ENCODE measurements at places on chromosomes 7 and 10.

GRCh38 chr7:99392659-99393354, 15.6 kb downstream of the PDAP1 start:
- peak; percentile 87 for DNase-seq

DNA sequence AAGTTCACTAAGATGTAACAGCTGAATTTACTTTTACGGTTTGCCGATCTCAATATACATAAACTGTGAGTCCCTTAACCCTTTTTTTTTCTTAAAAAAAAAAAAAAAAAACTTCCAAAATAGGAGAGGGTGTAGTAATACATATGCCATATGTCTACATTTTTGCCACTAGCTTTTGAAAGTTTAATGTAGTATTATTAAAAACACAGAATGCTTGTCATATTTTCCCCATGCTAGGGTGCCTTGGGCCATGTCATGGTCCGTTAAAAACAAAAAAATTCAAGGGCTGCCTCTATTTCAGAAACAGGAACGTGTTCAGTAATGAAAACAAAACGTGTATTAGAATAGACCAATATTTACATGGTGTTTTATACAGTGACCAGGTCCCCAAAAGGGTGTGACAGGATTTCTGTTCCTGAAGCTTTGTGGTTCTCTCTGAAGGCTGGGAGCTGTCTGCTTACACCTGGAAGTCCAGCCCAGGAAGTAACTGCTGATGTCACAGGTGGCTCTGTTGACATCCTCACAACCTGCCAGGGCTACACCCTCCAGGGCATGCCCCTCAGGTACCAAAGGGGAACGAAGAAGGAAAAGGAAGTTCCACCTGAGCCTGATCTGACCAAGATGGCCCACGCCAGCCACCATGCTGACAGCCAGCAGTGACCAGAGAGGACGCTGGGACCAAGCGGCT, 79.0 kb downstream of the COBL start:
- no peak for DNase-seq

GRCh38 chr7:123640583-123640982, 15.1 kb upstream of the LMOD2 start:
- DNase-seq, result no peak

GRCh38 chr10:74329873-74330272, 178.9 kb downstream of the ADK start:
- peak; percentile 35 for DNase-seq

- DNase-seq, result peak; percentile 20
These were observed 738 bp downstream of the POM121 start for GRCh38 chr7:72925546-72926120.

DNA sequence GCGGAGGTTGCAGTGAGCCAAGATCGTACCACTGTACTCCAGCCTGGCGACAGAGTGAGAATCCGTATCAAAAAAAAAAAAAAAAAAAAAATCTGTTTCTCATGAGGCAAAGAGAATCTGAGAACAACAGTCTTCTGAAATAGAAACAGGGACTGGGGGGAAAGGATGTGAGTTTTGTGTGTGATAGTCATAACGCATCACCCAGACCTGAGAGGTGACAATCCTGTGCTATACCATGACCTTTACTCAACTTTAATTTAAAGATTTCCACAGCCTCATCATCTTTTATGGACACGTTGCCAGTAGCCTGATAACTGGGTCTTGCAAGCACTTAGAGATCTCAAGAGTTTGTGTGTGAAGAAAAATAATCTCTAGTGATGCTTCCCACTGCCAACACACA, 2.3 kb downstream of the ATXN7L1 start:
- DNase-seq, result no peak

DNA sequence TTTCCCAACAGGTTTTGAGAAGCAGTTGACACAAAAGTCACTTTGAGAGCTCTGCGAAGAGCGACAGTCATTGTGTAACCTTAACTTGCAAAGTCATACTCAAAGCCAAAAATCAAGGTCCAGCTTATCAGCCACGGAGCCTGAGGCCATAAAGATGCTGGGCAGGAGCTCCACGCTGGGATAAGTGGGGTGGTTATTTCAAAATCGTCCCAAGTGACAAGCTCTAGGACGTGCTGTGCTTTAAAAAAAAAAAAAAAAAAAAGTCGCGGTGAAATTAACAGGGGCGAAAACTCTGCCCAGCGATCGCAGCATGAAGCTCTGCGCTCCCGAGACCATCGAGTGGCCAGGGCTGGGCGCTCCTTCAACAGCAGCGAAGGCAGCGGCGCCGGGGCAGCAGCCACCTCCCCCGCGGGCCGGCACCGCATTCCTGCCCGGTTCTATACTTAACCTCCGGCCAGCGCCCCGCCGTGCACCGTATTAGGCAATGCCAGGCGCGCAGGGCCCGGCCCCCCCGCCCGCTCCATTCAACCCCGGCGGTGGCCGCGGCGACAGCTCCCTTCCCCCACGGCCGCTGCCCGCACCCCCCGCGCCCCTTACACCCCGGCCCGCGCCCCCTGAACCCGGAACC, 657 bp downstream of the HACD1 start:
- peak; percentile 85 for DNase-seq

- no peak for DNase-seq
These were observed 24.1 kb downstream of the AMZ1 start for GRCh38 chr7:2711895-2712675.

GRCh38 chr7:134368851-134369544, 52.3 kb upstream of the SLC35B4 start:
- peak; percentile 69 for DNase-seq

DNA sequence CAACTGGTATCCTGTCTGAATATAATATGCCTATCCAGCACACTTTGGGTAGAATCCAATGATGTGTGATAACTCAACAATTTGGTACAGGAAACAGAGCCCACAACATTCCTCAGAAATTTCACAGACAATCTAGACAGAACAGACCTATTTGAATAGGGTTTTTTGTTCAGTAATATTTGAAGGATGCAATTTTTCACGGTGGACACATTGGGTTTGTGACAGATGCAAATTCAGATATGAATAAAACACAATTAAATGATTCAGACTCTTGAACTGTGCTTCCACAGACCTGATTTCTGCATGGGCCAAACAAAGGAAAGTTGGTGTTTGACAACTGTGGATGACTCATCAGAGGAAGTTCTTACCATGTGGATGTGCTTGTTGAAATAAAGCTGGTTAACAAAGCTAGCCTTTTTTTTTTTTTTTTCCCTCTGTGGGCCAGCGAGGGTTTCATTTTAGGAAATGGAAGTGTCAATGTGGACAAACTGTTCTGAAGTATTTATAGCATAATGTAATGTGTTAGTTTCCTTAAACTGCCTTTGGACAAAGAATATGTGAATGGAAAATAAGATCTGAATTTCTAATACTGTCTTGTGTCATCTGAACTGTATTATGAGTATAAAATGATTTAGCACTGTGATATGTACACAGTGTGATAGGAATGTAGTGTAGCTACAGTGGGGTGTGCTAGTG, 43.2 kb upstream of the FAM133B start:
- peak; percentile 88 for DNase-seq

GRCh38 chr7:74443543-74444247, 10.0 kb upstream of the GTF2IRD1 start:
- no peak for DNase-seq

GRCh38 chr7:1359681-1360485, 99.4 kb downstream of the MICALL2 start:
- DNase-seq, result no peak

- no peak for DNase-seq
These were observed 24.0 kb upstream of the EEPD1 start for GRCh38 chr7:36129048-36129534.

DNA sequence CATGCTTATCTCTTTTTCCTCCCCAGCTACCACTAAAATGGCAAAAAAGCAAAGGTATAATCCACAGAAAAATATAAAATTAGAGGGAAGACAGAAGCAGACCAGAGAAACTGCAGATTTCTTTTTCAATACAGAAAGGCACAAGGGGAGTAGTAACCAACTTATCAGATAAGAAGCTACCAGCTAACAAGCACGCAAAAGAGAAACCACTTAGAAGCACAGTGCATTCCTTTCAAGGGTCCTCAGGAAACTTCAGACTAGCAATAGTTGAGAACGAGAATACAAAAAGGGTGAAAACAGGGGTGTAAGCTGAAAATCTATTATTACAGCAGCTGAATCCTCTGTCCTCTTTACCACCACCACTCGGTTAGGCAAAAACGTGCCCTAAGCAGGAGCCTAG, 9.9 kb upstream of the OR2A5 start:
- no peak for DNase-seq

- peak; percentile 22 for DNase-seq
These were observed 282.5 kb upstream of the NRP1 start for GRCh38 chr10:33616956-33617355.

- DNase-seq, result no peak
These were observed 999 bp downstream of the TLX1 start for GRCh38 chr10:101131962-101132635.

DNA sequence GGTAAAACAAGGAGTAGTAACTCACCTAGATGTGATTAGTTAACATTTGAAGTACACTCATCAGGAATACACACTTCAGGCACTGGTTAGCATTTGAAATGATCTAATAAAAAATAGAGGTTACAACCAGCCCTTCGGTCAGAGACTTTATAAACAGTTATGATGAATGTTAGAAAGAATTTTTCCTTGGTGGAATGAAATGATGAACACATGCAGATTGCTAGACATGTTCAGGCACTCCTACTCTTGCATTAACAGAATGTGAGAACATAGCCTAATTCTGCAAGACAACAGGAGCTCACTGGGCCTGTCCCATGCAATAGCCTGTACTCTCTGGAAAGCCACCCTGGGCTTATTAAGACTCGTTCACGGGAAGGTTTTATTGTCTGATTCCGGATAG, 47.3 kb upstream of the TECTB start:
- no peak for DNase-seq

DNA sequence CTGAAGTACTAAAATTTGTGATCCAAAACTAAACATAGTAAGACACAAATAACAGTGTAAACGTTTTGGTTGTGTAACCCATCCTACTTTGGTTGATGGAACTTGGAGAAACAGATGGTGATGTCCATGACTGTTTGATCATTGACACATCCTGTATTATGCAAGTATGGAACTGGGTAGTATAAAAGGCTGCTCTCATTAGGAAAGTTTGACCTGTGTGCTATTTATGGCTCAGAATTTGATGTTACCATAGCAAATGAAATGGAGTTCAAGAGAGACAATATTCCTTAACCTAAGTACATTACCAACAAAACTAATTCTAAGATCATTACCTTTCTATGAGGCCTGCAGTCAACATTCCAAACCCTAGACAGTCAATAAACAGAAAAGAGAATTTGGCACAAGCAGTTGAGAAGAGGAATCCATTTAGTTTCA, 39.9 kb downstream of the DKK1 start:
- DNase-seq, result peak; percentile 82

- DNase-seq, result no peak
These were observed 54.0 kb downstream of the PWWP2B start for GRCh38 chr10:132450825-132451505.

DNA sequence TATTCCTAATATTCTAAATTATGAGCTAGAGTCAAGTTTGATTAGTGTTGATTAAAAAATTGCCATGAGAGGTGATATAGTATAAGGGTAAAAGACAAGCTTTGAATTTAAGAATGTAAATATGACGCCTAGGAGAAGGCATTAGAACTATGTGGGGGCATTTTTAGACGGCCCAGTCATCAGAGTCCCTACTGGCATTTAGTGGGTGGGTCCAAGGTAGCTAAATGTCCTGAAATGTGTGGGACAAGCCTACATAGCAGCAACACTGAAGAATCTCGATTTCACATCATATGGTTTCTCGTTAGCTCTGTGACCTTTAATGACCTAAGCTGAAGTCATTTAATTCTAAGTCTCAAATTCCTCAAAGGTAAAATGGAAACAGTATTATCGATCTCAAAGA, 133.5 kb downstream of the SGMS1 start:
- no peak for DNase-seq

DNA sequence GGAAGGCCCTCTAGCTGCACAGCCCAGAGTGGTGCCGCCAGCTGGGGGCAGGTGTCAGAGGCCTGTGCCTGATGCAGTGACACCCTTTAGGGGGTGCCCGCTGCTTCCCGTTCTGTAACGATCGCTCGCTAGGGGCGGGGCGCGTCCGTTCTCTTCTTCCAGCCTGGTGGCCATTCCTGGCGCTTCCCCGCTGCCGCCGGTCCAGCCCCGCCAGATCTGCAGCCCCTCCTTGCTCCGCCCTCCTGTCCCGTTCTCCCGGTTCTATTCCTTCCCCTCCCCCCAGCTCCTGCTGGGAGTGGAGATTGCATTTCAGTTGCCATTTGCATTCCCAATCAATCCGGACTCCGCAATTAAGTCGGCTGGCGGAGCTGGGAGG, 39.2 kb downstream of the AGAP3 start:
- peak; percentile 66 for DNase-seq

DNA sequence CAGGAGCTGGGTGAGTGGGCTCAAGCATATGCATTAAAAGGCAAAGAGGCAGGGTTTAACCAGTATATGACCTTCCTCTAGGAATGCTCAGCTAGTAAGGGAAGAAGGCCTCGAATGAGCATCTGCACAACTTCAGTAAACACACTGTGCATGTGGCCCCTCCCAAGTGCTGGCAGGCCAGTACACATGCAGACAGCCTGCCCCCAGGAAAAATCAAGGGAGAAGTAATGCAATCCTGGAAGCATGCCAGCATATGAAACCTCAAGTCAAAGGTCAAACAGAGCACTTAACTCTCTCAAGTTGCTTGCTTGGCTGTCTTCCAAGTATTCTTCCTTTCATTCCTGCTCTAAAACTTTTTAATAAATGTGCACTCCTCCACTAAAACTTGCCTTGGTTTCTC, 208.4 kb downstream of the ACTR3B start:
- DNase-seq, result no peak

- no peak for DNase-seq
These were observed 266 bp upstream of the MDFIC start for GRCh38 chr7:114921631-114922025.

DNA sequence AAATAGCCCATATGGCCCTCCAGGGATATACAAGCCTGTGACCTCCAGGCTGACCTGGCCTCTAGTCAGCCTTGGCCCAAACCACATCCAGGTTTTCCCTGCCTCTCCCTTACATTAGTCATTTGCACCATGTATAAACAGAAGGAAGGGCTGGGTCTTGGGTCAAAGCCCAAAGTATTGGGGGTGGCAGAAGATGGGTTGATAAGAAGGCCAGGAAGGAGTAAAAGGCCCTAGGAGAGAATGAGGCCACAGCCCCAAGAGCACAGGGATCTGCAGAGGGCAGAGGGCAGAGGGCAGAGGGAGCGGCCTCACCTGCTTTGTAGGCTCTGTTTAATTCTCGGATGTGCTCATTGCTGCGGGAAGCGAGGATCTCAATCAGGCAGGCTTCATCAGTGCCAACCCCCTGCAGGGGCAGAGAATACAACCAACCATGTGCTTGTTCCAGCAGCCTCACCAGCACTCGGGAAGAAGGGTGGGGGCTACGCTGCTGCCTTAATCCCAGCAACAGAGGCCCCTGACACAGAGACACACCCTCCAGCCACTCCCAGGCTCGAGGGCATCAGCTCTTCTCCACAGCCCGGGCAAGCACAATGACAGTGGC, 31.3 kb downstream of the PLAC9 start:
- peak; percentile 96 for DNase-seq

DNA sequence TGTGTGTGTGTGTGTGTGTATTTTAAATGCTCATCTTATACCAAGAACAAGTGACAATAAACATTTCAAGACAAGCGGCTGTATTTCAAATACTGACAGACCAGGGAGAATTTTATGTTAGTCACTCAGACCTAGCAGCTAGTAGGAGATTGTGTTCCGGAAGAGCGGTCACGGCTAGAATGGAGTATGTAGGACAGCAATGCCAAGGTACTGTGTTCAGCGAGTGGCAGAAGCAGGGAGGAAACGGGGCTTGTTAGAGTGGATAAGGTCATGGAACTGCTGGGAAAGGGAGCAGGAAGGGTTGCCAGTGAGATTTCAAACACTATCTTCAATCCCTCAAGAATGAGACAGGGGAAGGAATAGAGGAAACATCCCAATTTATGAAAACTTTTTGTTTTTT, 260.5 kb upstream of the PITRM1 start:
- no peak for DNase-seq

Measured in foreskin fibroblast (primary cell).